Effector CD8-positive, alpha-beta T cell (primary cell): ENCODE measurements at places on chromosomes 1 and 21.
A peak's percentile ranks its signal among the peaks of the same experiment; 100 is the strongest.

DNA sequence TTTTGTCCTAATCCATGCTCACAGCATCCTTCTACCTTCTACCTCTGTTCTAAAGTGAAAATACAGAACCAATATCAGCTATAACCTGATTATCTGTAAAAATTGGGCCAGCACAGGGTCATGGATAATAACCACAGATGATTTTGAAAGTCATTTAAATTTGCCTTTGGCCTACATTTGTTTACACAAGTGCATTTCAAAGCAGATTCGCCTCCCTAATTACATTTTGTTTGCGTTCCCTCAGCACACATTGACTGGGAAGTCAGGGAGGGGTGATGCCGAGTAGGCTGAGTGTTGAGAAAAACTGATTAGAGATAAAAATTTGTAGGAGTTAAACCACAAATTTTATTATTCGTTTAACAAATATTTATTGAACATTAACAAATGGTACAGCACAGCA lies 19.2 kb upstream of the RGS8 start:
- no peak for DNase-seq

GRCh38 chr1:231856426-231856825 lies 229.8 kb downstream of the DISC1 start:
- no peak for DNase-seq

DNA sequence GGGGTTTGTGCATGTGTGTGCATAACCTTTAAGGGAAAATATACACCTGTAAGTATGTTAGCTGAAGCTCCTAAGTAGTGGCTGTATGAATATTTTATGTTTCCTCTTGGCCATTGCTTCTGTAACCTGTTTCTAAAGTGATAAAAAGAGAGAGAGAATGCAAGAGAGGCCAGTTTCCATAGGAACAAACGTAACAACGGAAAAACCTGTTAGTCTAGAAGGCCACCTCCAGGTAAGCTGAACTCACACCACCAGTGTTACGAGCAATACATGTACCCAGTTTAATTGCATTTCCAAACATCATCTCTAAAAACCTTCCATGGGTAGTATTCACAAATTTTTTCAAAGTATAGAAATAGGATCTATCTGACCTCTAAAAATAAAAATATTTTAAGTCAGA lies 63.1 kb downstream of the PLPPR4 start:
- no peak for DNase-seq

DNA sequence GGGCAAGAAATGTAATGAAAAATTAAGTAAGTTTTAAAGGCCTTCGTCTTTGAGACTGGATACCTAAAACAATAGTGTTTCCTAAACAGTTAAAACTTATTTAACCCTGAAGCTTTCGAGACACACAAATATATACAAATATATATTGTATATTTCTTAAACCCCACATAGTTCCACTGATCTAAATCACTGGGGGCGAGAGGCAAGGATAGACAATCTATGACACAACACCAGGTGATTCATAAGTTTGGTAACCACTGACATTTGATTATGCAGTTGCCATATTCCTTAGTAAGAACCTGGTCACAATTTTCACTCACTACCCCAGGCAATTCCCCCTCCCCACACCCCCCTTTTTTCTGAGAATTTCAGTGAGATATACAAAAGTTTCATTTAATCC lies 55.3 kb upstream of the BOLA1 start:
- DNase-seq: no peak

GRCh38 chr1:180643693-180644092 lies 11.9 kb downstream of the XPR1 start:
- DNase-seq: no peak

GRCh38 chr1:92964998-92965397 lies 3.7 kb upstream of the DIPK1A start:
- peak; percentile 12 for DNase-seq

DNA sequence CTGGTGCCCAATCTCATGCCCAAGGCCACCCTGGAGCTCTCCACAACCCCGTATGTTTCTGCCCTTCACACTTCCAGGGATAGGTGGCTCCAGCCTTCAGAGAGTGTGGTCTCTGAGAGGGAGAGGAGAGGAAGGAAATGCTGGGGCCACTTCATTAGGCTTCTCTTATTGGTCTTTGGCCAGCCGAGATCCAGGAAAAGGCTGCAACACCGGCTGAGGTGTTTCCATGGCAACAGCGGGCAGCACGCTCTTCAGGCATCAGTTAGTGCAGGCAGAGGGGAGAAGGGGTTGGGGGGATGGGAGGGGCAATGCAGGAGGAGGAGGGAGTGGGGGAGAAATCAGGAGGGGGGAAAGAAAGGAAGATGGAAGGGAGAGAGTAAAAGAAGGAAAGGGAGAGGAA lies 275.1 kb upstream of the GJB5 start:
- DNase-seq: no peak

GRCh38 chr1:26978901-26979300 lies 14.6 kb upstream of the TRNP1 start:
- DNase-seq: no peak

DNA sequence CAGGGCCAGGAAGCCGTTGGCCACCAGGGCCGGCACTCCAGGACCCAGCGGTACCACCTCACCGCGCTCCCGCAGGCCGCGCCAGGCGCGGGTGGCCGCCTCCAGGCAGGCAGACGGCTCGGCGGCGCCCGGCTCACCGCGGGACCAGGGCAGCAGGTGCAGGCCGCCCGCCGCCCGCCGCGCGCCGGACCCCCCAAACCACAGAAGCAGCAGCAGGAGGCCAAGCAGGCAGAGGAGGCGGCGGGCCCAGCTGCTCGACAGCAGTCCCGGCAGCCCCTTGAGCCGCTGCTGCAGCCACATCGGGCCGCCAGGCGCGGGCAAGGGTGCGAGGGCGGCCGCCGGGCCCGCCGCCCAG lies 312 bp downstream of the KIAA2013 start:
- no peak for DNase-seq

DNA sequence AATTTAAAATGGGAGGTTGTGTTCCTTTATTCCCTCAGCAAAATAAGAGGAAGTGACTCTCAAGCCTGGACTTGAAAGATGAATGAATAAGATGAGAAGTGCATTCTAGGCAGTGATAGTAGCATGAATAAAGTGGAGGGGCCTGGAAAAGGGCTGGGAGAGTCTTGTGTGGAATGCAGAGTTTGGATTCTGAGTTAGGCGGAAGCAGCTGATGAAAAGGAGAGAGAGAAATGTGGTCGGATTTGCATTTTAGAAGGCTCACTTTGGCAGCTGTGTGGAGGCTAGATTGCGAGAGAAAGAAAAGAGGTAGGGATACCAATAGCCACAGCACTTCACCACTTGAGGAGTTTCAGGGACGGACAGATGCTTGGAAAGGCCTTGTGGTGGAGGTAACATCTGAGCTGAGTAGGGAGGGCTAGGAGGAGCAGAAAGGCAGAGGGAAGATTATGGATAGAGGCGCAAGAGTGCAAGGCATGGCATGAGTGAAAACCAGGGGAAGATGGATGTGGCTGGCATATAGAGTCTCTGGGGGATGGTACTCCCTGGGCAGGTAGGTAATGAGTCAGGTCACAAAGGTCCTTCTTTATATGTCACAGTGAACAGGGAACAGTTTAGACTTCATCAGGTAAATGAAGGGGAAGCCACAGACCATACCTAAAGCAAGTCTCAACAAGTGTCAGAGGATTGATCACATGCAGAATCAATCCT lies 59.6 kb downstream of the ST3GAL3 start:
- DNase-seq: no peak

DNA sequence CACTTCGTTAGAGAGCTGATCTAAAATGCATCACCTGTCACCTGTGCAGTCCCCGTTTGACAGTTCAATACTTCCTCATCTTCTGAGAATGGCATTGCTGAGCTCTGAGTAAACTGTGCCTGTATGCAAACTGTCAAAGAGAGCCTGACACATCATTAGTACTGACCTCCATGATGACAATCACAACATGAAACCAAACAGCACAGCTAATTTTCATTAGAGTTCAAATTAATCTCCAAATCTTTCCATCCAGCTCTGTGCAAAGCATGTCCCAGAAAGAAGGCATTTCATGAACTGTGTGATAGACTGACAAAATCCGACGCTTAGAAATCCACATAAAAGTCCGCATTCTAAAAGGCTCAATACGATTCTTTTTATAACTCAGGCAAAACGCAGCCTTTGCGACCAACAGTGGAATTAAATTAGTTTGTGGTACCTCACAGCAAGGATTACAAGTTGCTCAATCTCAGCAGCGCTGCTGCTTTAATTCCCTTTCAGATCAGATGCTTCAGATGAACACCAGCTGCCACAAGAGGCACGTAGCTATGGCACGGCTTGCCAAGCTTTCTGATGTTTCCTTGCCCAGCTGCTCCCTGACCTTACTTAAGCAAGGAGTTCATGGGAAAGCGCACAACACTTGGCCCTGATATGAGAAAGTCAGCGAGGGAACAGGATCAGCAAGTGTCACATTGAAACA lies 765.5 kb upstream of the PRMT6 start:
- DNase-seq: no peak

GRCh38 chr1:59214248-59215208 lies 82.4 kb upstream of the FGGY start:
- DNase-seq: no peak

GRCh38 chr1:22518379-22518778 lies 44.9 kb upstream of the EPHA8 start:
- DNase-seq: no peak

- no peak for DNase-seq
Observed at GRCh38 chr1:246295968-246296367, 211.1 kb downstream of the SMYD3 start.

- no peak for DNase-seq
Observed at GRCh38 chr1:3600354-3600753, 11.0 kb downstream of the MEGF6 start.

- no peak for DNase-seq
Observed at GRCh38 chr1:54699936-54700525, 15.6 kb upstream of the TTC4 start.

GRCh38 chr1:204961765-204962419 lies 81.1 kb upstream of the CNTN2 start:
- DNase-seq: no peak

DNA sequence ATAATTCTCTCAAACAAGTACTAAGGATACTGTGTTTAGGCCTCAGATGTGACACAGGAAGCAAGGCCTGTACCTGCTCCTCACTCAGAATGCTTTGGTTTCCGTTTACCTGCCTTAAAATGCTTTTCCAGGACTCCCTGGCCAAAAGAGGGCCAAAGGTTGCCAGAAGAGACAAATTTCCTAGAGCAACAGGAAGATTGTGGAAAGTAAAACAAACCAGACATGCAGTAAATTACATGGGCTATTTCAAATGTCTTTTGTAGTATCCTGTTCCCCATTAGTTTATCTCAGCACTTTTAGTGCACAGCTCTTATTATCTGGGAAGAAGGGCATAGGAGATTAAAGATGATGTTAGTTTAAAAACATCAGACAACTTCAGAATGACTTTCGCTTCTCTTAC lies 280.0 kb downstream of the NFIA start:
- no peak for DNase-seq

- DNase-seq: no peak
Observed at GRCh38 chr1:67372898-67373297, 57.3 kb downstream of the SERBP1 start.

GRCh38 chr1:205792961-205793673 lies 17.8 kb upstream of the RAB29 start:
- no peak for DNase-seq

GRCh38 chr1:219405531-219406331 lies 207.2 kb downstream of the ZC3H11B start:
- DNase-seq: no peak

DNA sequence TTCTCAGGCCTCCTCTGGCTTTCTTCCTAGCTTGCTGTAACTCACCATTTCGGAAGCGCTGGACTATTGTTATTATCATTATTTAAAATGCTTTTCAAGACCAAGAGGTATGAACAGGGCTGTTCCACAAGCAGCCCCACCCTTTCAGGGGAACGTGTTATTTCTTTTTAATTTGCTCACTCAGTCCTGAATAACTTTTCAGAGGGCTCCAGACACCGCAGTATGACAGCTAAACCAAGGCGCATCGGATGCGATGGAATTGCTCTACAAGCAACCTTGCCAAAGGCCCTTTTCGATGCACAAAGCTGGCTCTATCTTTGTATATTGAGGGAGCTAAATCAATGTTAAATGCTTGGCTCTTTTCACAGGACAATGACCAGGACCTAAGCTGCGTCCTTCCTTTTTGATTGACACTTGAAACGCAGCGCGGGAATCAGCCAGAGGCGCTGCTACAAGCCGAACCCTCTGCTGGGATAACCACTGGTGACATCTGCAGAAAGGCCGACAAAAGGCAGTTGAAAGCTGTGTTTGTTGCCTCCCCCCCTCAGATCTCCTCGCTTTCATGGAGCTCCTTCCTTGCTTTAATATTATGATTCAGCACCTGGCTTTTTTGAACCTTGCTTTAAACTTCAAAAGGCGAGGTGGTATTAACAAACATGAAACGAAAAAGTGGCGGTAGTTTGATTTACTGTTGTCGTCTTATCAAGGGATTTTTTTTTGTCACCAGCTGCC lies 204.7 kb upstream of the PROX1 start:
- no peak for DNase-seq

GRCh38 chr1:62082456-62083363 lies 111.9 kb upstream of the L1TD1 start:
- DNase-seq: peak; percentile 2

- DNase-seq: no peak
Observed at GRCh38 chr1:185463433-185463832, 146.4 kb upstream of the IVNS1ABP start.

DNA sequence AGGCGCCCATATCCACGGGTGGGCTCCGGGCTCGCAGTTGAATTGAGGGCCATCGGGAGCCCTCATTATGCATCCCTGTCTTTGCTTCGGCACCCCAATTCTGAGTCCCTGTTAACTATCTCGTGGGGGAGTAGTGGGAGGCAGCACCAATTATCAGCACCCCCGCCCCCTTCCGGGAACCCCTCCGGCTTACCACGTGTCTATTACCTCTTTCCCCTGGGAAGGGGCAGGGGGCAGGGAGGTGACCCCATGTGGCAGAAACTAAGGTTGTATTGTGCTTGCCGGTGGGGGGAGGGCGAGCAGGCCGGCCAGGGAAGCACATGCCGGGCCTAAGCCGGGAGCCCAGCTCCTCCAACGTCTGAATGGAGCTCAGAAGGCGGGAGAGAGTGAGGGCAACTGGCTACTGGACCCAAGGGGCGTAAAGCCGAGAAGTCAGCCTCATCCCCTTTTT lies 1.0 kb downstream of the LIN28A start:
- no peak for DNase-seq

GRCh38 chr1:31701091-31701736 lies 2.6 kb downstream of the COL16A1 start:
- DNase-seq: no peak
